Upper lobe of right lung (tissue), 1 donor: ENCODE measurements at places on chromosomes 5 and 9. TPM values are rescaled to one million over a fixed set of nuclear protein-coding genes. Genes with fewer than 3 reads are reported as not detected.

DOCK8 gene
- total RNA-seq, result 83.4 TPM

- no peaks in the 10 kb centered on the region for H3K36me3 ChIP-seq
- no peak overlapping the region for H3K27ac ChIP-seq
- no peak overlapping the region for H3K4me3 ChIP-seq
- H3K4me1 ChIP-seq, result no peaks in the 10 kb centered on the region
- no peak for DNase-seq
- no peaks in the 10 kb centered on the region for H3K27me3 ChIP-seq
Measured at GRCh38 chr9:95724253-95724991, 151.1 kb upstream of the ERCC6L2 start.

GRCh38 chr5:131627207-131627865, 7.7 kb downstream of the RAPGEF6 start:
- no peaks in the 10 kb centered on the region for H3K27me3 ChIP-seq
- H3K4me1 ChIP-seq, result peaks cover 12% of the 10 kb centered on the region
- no peak overlapping the region for H3K27ac ChIP-seq
- H3K36me3 ChIP-seq, result no peaks in the 10 kb centered on the region
- no peak overlapping the region for H3K4me3 ChIP-seq

CDO1 gene
- total RNA-seq, result 20.1 TPM

DNA sequence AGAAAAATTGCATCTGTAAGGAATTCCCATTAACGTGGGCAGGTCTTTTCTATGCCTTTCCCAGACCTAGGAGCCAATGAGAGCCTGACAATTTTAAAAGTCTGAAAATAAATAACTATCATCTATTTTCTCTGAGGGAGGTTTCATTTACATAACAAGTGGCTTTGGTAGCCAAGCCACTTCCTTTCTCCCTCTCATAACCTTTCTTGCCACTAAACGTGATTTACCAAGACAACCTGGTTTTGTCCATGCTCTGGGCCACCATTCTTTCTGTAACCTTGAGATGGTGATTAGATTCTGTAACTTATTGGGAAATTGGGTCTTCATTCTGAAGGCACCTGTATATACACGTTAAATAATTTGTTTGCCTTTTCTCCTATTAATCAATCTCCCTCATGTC, 1046.9 kb downstream of the CDH12 start:
- H3K4me3 ChIP-seq, result no peak overlapping the region
- H3K27ac ChIP-seq, result no peak overlapping the region
- no peaks in the 10 kb centered on the region for H3K36me3 ChIP-seq
- H3K27me3 ChIP-seq, result no peaks in the 10 kb centered on the region

PCDHB11 gene
- total RNA-seq, result 2.0 TPM

DNA sequence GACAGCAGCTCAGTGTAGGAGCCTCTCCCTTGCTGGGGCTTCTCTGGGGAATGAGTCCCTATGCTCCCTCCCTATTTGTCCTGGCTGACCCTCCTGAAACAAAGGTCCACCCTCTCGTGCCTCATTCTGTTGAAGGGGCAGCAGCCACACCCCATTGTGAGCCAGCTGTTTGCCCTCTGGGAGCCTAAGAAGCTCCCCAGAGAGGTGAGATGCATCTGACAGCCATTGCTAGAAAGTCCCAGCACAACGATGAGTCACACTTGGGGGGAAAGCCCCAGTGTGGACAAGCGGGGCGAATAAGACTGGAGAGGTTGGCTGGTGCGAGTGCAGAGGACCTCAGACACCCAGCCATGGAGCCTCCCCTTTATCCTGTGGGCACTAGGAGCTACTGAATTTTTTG, 101.4 kb downstream of the PPARGC1B start:
- H3K27me3 ChIP-seq, result no peaks in the 10 kb centered on the region
- no peak overlapping the region for H3K27ac ChIP-seq
- H3K4me1 ChIP-seq, result peaks cover 2% of the 10 kb centered on the region
- peaks cover 6% of the 10 kb centered on the region for H3K36me3 ChIP-seq
- no peak overlapping the region for H3K4me3 ChIP-seq
- DNase-seq, result no peak
